Foreskin melanocyte (primary cell): ENCODE measurements at places on chromosomes 4 and X.

GRCh38 chr4:107283587-107284559 is 247.8 kb upstream of the DKK2 start:
- no peak for DNase-seq

GRCh38 chr4:75180790-75181776 is 248.2 kb downstream of the PARM1 start:
- DNase-seq: no peak

DNA sequence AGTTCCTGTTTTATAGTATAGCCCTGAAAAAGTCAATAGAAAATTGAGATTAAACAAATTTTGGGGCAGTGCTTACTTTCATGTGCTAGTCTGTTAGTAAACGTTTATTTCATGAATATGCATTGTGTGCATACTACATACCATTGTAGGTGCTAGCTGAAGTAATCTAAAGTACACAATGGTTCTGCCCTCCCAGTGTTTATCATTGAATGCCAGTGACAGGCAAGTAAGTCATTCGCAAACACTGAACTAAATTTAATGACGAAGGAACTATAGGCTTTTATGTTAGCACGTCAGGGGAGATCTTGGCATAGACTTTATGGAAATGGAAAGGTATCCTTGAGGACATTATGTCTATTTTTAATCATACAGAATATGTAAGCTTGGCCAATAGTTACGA is 426.9 kb upstream of the EPHA5 start:
- DNase-seq: no peak

GRCh38 chrX:72306851-72307645 is 1.3 kb upstream of the CITED1 start:
- DNase-seq: peak; percentile 76

DNA sequence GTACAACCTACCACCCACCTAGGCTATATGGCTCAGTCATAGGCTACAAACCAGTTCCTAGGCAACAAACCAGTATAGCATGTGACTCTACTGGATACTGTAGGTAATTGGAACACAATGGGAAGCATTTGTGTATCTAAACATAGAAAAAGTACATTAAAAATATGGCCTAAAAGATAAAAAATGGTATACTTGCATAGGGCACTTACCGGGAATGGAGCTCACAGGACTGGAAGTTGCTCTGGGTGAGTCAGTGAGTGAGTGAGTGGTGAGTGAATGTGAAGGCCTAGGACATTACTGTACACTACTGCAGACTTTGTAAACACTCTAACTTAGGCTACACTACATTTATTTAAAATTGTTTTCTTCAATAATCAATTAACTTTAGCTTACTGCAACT is 139.2 kb upstream of the RBPJ start:
- DNase-seq: no peak

DNA sequence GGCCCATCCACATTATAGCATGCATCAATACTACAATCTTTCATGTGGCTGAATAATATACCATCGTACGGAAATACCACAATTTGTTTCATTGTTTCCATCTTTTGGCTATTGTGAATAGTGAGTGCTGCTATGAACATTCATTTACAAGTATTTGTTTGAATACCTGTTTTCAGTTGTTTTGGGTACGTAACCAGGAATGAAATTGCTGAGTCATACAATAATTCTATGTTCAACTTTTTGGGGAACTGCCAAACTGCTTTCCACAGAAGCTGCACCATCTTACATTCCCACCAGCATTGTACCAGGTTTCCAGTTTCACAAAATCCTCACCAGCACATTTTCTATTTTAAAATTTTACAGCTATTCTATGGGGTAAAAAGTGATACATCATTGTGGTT is 28.5 kb upstream of the MANBA start:
- DNase-seq: no peak

GRCh38 chr4:105060628-105061027 is 86.0 kb upstream of the TET2 start:
- no peak for DNase-seq

DNA sequence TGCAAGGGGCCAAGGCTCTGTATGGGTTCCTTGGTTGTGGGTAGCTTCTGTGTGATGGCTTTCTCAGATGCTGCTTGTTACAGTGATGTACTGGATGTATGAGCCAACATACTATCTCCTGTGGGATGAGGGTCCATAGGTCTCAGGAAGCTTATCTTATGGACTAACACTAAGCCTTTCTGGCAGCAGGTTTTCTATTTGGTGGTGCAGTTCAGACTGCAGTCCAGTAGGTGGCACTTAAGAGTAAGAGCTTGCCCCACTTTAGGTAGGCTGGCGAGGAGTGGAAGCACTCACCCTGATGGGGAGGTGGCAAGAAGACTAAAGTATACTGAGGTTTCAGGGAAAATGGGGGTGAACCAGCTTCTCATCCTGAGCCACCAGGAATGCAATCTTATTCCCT is 306.7 kb upstream of the MAOA start:
- DNase-seq: peak; percentile 7

- no peak for DNase-seq
Observed at GRCh38 chrX:12137951-12138360, 317 bp upstream of the FRMPD4 start.

GRCh38 chr4:112279882-112280315 is 5.8 kb downstream of the TIFA start:
- no peak for DNase-seq

- no peak for DNase-seq
Observed at GRCh38 chrX:34716302-34716701, 59.2 kb upstream of the TMEM47 start.

DNA sequence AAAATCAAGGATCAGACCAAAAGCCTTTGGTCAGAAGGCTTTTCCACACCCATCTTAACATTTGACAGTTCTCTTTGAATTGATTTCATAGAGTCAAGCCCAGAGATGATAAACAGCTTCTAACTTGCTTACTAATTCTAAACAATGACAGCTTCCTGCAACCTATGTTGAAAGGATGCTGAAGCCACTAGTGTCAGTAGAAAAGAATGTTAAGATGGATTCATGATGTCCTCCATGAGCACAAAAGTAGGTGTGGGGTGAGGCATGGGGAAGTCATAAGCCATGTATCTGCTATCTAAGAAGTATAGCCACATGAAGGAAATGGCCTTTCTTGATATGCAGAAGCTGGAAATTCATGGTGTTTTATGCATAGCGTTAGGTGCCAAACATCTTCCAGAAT is 269.3 kb downstream of the DHX15 start:
- DNase-seq: no peak

- DNase-seq: no peak
Observed at GRCh38 chrX:10620121-10620699, at the start of gene MID1. TSS of gene MID1 (minus strand) at chrX:10620585. CDS start at chrX:10567547, 53,038 bp downstream.
